ENCODE measurements at places on chromosomes 4 and X.

- DNase-seq = peak; percentile 61
Measured at GRCh38 chrX:134631426-134632346, 26.6 kb downstream of the PLAC1 start.

- DNase-seq = no peak
Measured at GRCh38 chrX:80246271-80246670, 174.0 kb upstream of the TENT5D start.

DNA sequence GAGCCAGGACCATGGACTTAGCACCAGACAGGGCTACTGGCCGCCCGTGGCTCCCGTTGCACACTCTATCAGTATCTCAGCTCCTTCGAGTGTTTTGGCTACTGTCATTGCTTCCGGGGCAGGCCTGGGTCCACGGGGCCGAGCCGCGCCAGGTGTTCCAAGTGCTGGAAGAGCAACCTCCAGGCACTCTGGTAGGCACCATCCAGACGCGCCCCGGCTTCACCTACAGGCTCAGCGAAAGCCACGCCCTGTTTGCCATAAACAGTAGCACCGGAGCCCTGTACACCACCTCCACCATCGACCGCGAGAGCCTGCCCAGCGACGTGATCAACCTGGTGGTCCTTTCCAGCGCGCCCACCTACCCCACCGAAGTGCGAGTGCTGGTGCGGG is 1.6 kb downstream of the FAT4 start:
- peak; percentile 54 for DNase-seq

DNA sequence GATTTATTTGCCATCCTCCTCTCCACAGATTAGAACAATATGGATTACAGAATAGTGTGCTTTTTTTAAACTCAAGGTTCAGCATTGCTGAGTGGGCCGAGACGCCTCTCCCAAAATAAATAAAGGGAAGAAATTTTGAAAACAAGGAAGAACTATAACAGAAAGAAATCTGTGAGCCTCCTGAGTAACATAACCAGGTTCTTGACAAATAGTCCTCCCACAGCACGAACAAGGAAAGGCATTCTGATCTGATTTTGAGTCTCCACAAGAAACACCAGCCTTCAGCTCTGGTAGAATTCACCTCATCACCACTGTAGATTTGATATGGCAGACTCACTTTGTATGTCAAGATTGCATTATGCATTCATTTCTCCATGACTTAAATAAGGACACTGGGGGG is 173.6 kb downstream of the HHIP start:
- DNase-seq = no peak

DNA sequence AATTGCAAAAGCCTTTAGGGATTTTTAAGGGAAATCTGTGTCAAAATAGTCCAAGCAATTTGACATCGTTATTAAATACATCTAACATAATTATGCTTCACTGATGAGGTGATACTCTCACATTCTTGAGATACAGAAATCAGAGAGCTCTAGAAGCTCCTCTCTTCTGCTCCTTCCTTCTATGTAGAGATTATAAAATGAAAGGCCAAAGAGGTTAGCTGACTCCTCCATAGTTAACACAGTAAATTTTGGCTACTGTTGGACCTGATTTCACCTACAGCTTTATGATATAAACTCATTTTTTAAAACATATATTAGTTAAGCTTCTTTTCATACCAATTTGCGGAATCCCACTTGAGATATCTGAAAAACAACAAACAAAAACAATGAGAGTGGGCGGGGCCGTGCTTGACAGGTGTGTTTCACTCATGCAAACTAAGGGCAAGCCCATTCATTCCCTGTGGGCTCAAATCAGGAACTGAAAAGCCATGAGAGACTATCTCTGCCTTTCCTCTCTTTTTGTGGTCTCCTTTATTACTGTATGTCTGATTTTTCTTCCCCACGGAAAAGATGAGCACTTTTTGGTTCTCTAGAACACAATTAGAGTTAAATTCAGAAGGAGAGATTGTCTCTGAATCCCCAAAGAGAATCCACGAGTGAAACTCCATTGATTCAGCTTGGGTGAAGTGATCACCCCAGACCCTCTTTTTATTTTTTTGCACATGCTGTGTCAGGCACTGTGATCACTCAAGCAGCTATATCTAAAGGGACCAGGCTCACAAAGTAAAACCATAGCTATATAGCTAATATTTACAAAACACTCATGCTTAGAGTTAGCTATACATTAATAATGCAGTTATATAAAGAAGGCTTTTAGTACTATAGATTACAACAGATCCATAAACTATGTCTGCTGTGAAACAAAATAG is 566.3 kb downstream of the IL15 start:
- no peak for DNase-seq

- DNase-seq = peak; percentile 80
Measured at GRCh38 chr4:7857238-7857701, 82.4 kb downstream of the AFAP1 start.

GRCh38 chr4:10005632-10006031 is 15.7 kb downstream of the SLC2A9 start:
- DNase-seq = no peak

DNA sequence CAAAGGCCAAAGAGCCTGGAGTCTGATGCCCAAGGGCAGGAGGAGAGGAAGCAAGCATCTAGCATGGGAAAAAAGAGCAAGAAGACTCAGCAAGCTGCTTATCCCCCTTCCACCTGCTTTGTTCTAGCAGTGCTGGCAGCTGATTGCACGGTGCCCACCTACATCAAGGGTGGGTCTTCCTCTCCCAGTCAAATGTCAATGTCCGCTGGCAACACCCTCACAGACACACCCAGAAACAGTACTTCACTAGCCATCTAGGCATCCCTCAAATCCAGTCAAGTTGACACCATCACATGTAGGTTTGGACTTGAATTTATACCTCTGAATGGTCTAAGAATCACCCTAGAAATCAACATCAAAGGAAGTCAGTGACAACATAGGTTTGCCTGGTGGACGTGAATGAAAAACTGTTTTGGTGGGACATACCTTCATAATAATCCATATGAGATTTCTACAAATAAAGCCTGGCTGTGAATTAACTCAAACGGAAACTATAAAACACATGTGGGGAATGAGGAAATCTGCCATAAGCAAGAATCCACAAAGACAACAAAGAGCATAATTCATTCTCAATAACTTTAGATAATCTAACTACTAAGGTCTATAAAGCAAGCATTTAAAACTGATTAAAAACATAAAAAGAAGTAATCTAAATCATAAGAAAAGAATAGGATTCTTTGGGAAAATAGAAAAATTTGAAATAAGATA is 185.8 kb upstream of the JADE1 start:
- no peak for DNase-seq

- DNase-seq = no peak
Measured at GRCh38 chr4:43049326-43049725, 156.8 kb downstream of the GRXCR1 start.

GRCh38 chr4:14022456-14022855 is 394.9 kb upstream of the BOD1L1 start:
- DNase-seq = no peak

- no peak for DNase-seq
Measured at GRCh38 chr4:17120761-17121160, 222.3 kb upstream of the LDB2 start.

GRCh38 chrX:71954458-71954857 is 43.8 kb downstream of the NHSL2 start:
- DNase-seq = no peak

DNA sequence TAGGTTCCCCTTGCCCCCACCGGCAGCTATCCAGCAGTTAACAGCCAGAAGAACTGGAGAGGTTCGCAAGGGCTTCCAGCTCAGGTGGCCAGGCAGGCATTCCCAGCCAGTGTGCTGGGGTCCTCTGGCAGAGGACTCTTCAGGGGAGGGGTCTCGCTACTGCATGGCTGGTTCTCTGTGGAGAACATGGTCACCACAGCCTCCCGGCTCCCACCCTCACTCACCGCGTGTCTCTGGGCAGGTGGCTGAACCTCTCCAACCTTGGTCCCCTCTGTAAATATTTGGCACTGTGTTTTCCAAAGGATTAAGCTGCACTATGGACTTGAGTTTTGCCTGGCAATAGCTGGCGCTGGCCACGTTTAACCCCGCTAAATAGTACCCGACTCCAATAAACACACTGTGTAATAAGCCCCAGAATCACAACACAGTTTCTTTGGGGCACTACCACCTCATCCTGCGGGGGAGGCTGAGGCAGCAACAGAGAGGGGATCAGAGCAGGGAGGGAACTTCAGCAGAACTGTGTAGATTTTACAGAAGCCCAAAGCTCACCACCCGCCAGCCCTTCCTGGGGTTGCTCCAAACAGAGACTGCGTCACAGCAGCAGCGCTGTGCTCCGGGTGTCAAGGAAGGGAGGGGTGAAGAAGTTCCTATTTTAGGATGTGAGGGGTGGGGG is 15.2 kb downstream of the BCOR start:
- DNase-seq = no peak

DNA sequence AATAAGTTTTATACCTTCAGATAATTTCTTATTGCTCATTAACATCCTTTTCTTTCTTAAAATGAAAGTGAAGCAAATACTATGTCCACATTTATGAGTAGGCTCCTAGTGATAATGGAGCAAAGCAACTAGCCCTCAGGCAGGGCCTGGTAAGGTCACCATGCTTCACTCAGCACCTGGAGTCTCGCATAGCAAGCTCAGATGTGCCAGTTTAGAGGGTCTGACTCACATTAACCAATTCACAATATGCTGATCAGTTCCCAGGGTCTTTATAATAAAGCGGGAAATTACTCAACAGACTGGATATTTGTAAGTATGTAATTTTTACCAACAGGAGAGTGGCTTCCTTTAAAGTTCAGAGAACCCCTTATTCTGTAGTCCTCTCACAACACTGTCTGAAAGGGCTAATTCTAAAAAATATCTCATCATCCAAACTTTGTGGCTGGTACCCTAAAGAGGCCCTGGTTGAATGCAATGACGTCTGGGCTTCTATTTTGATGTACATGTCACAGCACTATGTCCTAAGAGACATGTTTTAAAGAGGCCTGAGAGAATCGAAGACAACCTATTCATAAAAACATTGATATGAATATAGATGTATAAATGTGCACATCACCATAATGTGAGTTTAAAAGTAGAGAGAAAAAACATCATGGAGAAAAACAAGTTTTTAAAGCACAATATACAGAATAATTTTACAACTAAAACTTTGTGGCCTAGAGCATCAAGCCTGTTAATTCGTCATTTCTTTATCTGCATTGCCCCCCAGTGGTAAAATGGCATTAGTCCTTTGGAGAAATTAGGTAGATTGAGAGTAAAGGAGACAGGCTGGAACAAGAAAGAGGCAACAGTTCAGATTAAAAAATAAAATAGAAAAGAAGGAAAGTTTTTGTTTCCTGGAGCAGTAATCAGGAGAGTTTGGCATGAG is 44.3 kb downstream of the IL21 start:
- DNase-seq = no peak

DNA sequence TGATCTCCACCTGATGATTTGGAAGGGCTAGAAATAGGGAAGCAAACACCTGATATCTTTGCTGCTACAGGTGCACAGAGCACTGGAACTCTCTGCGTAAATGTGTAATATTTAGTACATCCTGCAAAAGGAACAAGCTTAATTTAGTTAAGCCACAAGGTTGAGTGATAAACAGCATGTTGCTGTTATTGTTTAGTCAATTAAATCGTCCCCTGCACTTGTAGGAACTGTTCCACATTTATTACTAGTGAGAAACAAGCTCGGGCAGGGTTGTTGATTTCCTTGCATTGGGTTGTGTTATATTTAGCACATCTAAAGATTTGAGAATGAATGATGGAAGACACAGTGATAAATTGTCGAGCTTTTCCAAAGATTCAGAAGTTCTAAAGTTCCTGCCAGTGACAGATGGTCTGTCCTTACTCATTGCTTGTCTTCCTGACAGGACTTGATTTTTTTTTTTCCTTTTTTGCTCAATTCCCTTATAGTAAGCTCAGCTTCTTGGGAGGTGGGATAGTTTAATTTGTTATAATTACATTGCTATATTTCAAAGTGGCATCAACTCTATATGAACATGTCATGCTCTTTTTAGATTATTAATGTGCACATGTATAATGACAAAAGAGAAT is 627.0 kb upstream of the ATOH1 start:
- no peak for DNase-seq

DNA sequence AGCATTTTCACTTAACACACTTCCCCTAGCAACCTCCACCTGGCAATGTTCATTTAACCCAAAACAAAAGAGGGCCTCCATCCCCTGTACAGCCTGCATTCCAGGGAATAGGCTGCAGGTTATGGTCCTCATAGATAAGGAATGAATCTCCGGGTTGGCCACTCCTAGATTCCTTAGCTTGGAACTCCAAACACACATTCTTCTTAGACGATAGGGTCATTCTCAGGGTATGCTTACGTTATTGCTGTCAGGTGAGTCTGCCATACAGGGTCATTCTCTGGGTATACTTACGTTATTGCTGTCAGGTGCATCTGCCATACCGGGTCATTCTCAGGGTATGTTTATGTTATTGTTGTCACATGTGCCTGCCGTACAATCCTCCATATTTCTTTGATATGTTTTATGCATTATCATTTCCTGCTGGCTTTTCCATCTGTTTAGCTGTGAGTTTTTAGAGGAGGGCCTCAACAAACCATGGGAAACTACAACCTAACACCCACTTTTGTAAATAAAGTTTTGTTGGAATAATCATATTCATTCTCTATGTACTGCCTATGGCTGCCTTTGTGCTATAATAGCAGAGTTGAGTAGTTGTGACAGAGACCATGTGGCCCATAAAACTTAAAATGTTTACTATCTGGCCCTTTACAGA is 8.2 kb upstream of the AFF1 start:
- no peak for DNase-seq

GRCh38 chrX:137031039-137031438 is 2.8 kb downstream of the GPR101 start:
- no peak for DNase-seq

DNA sequence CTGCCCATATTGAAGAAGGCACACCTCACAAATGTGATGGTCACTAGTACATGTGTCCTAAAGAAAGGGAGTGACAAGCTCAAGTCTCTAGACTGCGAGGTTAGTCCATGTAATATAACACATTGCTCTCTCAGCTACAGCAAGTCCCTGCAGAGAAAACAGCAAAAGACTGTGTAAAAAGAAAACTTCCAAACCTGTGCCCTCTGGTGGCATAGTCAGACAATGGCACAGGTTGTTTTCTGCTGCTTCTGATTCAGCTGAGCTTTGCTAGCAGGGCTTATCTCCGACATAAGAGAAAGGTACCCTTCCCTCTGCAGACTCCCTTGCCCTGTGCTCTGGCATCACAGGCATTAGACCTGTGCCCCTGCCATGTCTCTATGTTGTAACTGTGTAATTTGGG is 1.4 kb upstream of the SERPINA7 start:
- no peak for DNase-seq

- no peak for DNase-seq
Measured at GRCh38 chrX:78123190-78123589, 16.3 kb downstream of the TAF9B start.

- DNase-seq = peak; percentile 24
Measured at GRCh38 chrX:133670383-133670782, 255.1 kb upstream of the GPC4 start.
